Thymus (tissue), 14 donors: ENCODE measurements at places on chromosomes 7 and 10. TPM values are rescaled to one million over a fixed set of nuclear protein-coding genes. Genes with fewer than 3 reads are reported as not detected.

GRCh38 chr10:45592926-45593325 is 79.6 kb downstream of the ZFAND4 start:
- no peak for DNase-seq

DNA sequence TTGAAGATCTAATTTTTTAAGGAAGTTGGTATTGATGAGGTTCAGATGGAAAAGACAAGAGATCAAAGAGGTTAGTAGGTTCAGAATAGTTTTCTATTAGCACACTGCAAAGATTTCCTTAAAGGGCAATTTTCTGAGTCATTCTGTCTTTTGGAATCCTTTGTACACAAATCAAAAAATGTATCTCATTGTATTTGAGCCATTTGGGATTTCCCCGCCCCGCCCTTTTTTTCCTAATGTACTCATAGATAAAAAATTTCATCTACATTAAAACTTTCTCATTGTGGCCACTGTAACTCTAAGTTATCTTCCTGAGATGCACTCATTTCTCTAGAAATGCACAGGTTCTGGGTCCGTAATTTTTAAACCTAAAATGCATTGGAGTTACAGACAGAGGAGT is 12.1 kb downstream of the GIMAP6 start:
- DNase-seq, result no peak

GRCh38 chr7:27171637-27172314 is 2.3 kb downstream of the HOXA10 start:
- no peak for DNase-seq

DNA sequence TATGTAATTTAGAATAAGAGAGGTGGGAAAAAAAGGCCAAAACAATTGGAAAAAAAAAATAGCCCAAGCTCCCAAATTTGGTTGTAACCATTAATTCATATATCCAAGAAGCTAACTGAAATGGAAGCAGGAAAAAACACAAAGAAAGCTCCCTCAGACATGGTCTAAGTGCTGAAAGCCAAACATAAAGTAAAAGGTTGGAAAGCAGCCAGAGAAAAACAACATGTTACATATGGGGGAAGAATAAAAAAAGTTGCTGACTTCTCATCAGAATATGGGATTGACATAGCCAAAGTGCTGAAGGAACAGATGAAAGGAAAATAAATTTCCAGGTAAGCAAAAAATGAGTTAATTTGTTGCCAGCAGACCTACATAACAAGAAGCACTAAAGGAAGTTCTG is 40.3 kb downstream of the PDZD8 start:
- no peak for DNase-seq

The GALNT17 gene
- total RNA-seq, result 1.8 TPM

GRCh38 chr7:2955269-2955668 is 88.4 kb downstream of the CARD11 start:
- DNase-seq, result no peak

The HOGA1 gene
- 0.19 TPM for total RNA-seq

DNA sequence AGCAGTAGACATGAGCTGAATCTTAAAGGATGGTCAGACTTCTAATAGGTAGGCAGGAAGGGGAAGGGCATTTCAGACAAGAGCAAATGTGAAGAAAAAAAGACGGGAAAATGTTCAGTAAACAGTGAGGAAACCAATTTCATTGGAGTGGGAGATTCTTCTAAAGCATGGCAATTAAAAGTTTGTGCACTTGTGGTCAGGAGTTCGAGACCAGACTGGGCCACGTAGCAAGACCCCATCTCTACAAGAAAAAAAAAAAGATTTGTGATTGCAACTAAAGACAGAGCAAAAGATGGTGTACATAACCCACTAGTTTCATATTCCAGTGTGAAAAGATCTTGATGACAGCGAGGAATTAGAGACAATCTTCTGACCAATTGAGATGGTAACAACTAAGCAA is 41.7 kb downstream of the CCDC71L start:
- DNase-seq, result no peak
